ENCODE measurements at places on chromosomes 13 and 19.

DNA sequence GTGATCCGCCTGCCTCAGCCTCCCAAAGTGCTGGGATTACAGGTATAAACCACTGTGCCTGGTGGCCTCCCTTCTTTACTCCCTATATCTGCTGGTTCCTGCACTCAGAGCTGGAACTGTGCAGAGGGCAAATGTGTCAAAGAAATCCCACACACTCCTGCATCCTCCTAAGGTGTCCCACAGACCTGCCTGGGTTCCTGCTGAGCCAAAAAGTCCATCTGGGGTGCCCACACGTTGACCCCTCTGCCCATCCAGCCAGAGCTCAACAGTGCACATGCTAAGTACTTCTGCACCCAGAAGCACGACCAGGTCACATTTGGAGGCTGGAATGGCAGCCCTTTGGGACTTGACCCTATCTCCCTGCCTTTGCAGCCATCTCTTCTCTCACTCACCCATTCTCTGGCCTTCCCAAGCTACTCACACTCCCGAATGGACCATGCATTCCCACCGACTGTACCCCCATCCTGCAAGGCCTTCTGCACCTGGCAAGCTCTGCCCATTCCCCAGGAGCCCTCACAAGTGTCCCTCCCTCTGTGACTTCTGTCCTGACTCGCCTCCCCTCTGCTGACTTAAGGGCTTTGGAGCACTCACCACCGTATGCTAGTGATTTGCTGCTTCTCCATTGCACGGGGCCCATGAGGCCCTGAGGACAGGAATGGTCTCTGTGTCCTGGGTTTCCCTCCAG is 152.1 kb downstream of the KCTD15 start:
- no peak for DNase-seq

- DNase-seq, result no peak
Measured at GRCh38 chr13:112619730-112620631, 32.0 kb upstream of the TUBGCP3 start.

DNA sequence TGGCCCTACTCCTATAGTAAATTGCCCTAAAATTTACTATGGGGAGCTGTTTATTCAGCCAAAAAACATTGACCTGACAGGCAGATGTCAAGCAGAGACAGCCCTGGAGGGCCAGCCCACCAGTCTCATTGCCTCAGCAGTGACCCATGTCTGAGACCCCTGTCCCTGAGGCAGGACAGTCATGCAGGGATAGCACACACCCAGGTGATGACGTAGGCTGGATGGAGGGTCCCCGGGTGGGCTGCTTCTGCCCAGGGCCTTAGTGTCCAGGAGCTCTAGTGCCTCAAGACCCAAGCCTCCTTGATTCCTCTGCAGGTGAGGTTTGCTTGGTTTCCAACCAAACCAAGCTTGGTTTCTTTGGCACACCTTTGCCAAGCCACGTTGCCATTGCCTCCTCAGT is 72.1 kb downstream of the HSPH1 start:
- no peak for DNase-seq

DNA sequence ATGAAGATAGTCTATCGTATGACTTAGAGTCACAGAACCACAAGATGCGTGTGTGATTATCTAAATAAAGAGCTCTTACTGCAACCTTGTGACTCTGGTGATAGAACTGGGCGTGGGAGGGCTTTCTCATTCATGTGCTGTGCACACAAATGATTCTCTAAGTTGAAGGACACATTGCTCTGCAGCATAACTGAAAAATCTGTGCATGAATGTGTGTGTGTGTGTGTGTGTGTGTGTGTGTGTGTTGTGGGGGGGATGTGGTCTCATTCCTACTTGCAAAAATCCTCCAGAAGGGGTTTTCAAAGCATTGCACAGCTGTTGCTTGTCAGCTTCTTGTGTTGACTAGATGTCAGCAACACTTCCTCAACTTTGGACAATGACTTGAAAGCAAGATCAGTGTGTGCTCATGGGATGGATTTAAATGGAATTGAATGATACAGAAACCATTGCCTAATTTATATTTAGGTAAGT is 22.4 kb downstream of the LRCH1 start:
- no peak for DNase-seq

- no peak for DNase-seq
Measured at GRCh38 chr19:943551-944170, 17.8 kb downstream of the ARID3A start.

GRCh38 chr13:49098198-49098597 is 121.9 kb upstream of the MLNR start:
- DNase-seq, result no peak

- DNase-seq, result no peak
Measured at GRCh38 chr13:22940736-22941135, 240.0 kb upstream of the SGCG start.

DNA sequence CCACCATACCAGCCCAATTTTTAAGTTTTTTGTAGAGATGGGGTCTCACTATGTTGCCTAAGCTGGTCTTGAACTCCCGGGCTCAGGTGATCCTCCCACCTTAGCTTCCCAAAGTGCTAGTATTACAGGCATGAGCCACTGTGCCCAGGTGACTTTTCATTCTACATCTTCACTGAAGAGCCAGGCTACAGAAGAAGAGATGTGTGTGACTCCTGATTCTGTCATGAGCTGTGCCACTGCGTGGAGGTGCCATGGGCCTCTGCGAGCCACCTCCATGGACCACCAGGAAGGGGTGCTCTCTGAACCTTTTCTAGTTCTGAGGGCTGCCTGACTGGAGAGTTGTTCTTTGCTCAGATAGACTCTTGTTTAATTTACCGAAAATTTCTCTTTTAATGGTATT is 56.6 kb upstream of the RANBP3 start:
- no peak for DNase-seq

DNA sequence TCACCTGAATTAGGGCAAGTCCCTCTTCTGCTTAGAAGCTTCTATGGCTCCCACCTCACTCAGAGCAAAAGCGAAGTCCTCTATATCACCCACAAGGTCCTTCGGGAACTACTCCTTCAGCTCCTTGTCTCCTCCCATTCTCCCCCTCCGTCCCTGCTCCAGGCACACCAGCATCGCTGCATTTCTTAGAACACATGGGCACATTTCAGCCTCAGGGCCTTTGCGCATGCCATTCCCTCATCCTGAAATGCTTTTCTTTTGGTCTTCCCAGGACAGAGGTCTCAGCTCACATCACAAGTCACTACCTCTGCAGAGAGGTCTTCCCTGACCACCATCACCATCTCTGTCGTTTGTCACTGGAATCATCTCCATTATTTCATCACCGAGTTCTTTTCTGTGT is 4.0 kb downstream of the S1PR5 start:
- no peak for DNase-seq

GRCh38 chr19:44808463-44809371 is at the start of gene BCAM:
Gene BCAM, plus strand, starts transcription at chr19:44809103. Its CDS starts 22 bp downstream, at chr19:44809125.
- DNase-seq, result no peak

DNA sequence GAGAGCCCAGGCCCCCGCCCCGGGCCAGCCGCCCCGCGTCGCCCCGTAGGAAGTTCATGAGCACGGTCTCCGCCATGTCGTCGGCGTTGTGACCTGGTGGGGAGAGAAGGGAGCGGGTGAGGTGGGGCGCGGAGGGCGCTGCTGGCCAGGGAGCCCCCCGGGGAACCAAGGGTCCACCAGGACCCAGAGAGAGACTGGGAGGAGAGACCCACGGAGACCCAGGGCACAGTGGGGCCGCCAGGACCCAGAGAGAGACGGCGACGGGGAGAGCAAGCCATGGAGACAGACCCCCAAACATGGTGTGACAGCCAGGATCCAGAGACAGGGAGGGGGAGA is 9.2 kb downstream of the CTU1 start:
- no peak for DNase-seq

DNA sequence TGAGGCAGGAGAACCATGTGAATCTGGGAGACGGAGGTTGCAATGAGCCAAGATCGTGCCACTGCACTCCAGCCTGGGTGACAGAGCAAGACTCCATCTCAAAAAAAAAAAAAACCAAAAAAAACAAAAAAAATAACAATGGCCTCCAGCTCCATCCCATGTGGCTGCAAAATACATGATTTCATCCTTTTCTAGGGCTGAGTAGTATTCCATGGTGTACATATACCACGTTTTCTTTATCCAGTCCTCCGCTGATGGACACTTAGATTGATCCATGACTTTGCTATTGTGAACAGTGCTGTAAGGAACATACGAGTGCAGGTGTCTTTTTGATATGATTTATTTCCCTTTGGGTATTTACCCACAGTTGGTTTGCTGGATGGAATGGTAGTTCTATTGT is 20.9 kb upstream of the LSM14A start:
- DNase-seq, result no peak

GRCh38 chr13:85386424-85386823 is 412.8 kb downstream of the SLITRK6 start:
- DNase-seq, result no peak

- DNase-seq, result no peak
Measured at GRCh38 chr13:67469623-67470022, 239.5 kb upstream of the PCDH9 start.

DNA sequence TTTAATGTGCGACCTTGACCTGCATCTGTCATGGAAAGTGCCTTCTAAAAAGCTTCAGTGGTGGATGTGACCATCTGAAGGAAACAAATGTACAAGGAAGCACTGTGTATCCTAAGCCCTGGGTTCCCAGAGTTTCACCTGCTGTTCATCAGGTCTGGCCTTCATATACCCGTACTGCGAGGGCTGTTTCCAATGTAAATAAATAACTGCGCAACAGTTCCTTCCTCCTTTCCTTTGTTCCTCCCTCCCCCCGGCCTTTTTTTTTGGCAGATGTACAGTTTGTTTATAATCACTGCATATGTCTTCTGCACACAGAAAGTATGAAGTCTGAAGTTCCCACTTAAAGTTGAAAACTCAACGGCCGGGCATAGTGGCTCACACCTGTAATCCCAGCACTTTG is 5.2 kb downstream of the FAAP24 start:
- no peak for DNase-seq
